ENCODE measurements at places on chromosomes 2 and 18.

DNA sequence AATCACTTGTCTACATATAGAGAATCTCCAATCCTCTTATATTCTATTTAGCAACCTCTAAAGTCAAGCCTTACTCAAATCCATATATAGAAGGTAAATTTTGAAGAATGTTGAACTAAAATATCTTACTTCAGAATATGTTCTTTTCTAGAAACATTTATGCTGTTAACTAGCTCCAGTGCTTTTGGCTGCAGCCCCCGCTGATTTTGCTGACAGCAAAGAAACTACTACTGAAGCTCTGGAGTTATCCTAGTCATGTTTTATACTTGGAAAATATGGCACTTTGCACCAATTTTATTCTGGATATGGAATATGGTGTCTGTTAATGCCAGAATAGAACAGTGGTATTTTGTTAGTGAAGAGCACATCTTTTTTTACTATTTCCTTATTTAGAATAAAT is 212.4 kb upstream of the FSIP2 start:
- no peak for DNase-seq

DNA sequence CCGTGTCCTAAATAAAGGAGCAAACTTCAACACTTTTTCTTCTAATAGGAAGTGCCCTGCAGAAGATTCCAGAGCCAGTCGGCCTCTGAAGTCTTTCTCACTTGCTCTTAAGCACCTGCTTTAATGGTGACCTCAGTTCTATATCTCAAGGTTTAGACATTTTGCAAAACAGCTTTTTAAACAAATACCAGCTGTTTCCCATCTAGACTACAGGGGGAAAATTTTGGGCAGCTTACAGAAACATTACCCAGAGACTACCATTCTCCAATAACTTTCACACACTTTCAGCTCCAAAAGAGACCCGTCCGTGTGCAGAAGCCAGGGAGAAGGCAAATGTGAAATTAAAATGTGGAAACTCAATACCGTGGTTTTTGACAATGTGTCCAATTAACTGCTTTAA is 285.3 kb upstream of the CCDC68 start:
- DNase-seq = no peak

DNA sequence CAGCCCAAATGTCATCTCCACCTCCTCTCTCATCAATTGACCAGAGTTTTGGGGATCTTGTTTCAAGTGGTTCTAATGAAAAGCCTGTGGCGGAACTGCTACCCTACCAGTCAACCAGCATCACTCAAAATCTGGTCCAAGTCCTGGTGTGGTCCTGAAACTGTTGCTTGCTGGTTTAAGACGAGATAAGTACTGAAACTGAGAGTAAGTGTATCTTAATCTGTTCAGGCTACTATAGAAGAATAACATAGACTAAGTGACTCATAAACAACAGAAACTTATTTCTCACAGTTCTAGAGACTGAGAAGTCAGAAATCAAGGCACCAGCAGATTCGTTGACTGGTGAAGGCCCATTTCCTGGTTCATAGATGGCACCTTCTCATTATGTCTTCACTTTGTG is 879 bp upstream of the GALNT5 start:
- no peak for DNase-seq

- DNase-seq = no peak
Measured at GRCh38 chr2:229740279-229740678, 25.9 kb upstream of the DNER start.

DNA sequence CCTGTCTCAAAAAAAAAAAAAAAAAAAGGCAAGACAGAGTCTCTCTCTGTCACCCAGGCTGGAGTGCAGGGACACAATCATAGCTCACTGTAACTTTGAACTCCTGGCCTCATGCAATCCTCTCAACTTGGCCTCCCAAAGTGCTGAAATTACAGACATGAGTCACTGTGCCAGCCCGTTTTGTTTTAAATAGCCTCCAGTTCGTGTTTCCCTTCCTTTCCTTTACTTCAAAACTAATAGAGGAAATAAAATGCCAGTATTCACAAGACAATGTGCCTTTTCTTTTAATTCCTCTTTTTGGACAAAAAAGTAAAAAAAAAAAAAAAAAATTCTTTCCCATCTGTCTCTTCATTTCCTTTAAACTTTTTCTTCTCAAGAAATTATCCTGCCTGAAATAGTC is 54.5 kb upstream of the ACMSD start:
- DNase-seq = no peak

GRCh38 chr2:31282634-31283033 is 48.7 kb downstream of the EHD3 start:
- DNase-seq = no peak

All from right forelimb (tissue), 1 donor.